ENCODE measurements at places on chromosomes 2 and 18. TPM values are rescaled to one million over a fixed set of nuclear protein-coding genes. Genes with fewer than 3 reads are reported as not detected.

Gene KCNK3
- total RNA-seq = not detected

GRCh38 chr2:165193178-165193777 is 10.6 kb downstream of the SCN3A start:
- no peak for DNase-seq

- DNase-seq = no peak
These were observed 140.0 kb upstream of the ST6GAL2 start for GRCh38 chr2:107025869-107026380.

GRCh38 chr2:118686346-118686745 is 161.1 kb downstream of the EN1 start:
- no peak for DNase-seq

- DNase-seq = no peak
These were observed 69.4 kb downstream of the RHOB start for GRCh38 chr2:20516291-20516645.

Gene LYG1
- total RNA-seq = 0.91 TPM

Gene KYNU
- not detected for total RNA-seq

Gene ERBB4
- not detected for total RNA-seq

- DNase-seq = no peak
These were observed 44.9 kb downstream of the MRPL35 start for GRCh38 chr2:86243950-86244733.

DNA sequence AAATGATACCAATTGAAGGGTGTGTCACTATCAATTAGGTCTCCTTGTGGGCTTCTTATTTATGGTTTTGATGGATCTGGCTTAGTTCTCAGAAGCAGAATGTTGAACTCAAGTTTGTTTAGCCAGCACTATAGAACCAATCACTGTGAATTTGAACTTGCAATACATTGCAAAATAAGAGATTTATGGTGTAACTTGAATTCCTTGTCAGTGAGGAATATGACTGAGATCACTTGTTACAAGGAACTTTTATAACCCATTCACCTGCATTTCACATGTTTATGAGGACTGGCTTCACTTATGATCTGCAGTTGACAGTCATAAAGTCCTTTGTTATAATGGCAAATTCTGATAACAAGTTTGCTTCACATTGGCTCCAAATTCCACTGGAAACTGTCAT is 9.8 kb downstream of the GATA6 start:
- DNase-seq = no peak

- no peak for DNase-seq
These were observed 103.4 kb downstream of the LDLRAD4 start for GRCh38 chr18:13321923-13322322.

DNA sequence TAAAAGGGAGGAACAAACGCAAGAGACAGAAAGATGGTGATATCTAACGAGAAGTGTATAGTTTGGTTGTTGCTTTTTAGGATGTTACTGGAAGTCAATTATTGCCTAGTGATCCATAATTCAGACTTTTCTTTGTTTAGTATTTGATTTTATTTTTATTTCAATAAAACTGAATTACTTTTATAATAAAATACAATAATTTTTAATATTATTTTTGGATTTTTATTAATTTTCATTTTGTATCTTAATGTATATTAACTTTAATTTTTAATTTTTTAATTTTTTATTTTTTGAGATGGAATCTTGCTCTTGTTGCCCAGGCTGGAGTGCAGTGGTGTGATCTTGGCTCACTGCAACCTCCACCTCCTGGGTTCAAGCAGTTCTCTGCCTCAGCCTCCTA is 55.6 kb downstream of the MTA3 start:
- DNase-seq = no peak

DNA sequence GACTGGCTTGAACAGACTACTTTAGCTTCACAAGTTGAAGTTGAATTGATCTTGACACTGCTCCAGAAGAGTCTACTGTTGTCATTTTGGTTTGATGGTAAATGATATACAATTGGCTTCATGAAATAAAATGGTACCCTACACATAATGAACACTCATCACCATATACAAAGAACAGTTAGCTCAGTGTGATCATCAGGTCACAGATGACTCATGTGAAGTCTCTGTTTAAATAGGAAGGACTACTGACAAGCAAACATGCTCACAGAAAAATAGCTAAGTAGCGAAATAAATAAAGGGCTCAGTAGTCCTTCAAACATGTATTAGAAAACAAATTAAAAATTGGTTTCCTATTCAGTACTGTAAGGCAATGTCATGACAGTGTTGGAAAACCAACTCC is 96.2 kb downstream of the MEIS1 start:
- DNase-seq = no peak

Gene TGFA
- total RNA-seq = 1.8 TPM

- DNase-seq = no peak
These were observed 93.9 kb downstream of the MGAT5 start for GRCh38 chr2:134347756-134348155.

- no peak for DNase-seq
These were observed 134.7 kb downstream of the TMEM163 start for GRCh38 chr2:134583997-134584520.

GRCh38 chr2:157747695-157748370 is 119.2 kb upstream of the ACVR1C start:
- no peak for DNase-seq
